Activated naive CD4-positive, alpha-beta T cell treated with Interleukin-2 at 50 U/mL for 16 hours (primary cell): ENCODE measurements at places on chromosomes 4 and X.

DNA sequence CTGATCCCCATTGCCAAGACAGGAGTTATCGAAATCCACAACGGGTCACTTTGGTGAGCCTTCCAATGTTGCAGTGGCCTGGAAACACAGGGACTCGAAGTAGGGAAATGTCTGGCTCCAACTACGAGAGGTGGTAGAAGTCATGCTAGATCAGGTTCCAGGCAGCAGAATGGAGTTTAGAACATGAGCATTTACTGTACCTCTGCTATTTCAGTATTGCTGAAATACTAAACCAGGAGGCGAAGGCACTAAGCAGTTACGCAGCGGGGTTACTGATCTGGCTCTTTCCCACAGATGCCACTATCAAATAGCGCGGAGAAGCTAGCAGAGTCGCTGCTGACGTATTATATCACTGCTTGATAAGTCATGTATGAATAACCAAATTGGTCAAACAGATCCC is 56.3 kb downstream of the PTCHD1 start:
- no peak for DNase-seq

DNA sequence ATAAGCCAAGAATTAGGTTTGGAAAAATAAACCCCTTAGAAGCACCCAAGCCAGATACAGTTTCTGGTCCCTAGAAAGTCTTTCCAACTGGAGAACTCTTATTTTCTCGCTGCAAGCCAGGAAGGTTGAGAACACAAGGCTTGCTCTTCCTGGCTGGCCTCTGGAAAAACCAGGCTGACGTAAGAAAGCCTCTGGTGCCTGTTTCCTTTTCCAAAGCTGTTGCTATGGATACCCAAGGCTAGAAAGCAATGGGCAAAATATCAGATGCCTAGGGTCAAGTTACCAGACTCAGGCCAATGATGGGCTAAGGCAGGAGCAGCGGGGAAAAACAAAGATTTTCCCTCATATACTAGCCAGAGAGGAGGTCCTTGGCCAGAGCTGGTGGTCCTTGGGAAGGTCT is 281.6 kb downstream of the KLHL13 start:
- no peak for DNase-seq

DNA sequence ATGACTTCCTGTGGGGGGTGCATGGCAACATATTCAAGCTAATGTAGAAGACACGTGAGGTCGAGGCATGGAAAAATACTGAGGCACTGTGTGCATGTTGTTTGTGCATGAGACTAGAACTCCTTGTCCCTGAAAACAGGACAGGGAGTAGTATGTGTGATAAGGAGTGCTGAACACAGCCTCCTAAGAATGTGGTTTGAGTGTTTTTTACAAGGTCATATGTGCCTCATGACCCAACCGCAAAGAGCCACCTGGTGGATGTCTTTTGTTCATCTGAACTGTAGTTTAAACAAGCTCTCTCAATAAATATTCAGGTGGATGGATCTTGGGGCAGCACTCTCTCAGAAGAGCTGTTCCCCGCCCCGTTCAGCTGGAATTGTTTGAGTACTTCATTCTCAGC is 226.6 kb downstream of the NLGN4X start:
- DNase-seq, result no peak

GRCh38 chrX:130482871-130483270 is 81.1 kb downstream of the RBMX2 start:
- no peak for DNase-seq

DNA sequence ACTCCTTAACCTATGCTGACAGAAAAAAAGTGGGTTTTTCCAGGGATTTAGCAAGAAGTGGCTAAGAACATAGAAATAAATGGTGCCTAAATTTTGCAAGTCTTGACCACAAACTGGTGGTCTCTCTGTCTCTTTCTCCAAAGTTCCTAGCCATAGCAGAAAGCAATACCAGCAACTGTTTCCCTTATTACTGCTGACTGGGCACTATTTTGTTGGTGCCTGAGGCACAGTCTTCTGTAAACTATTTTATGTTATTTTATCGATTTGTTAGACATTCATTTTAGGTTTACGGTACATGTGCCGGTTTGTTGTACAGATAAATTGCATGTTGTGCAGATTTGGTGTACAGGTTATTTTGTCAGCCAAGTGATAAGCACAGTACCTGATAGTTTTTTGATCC is 234.6 kb upstream of the TECRL start:
- DNase-seq, result no peak

GRCh38 chr4:133151691-133152329 is 2.7 kb downstream of the PCDH10 start:
- DNase-seq, result no peak
